ENCODE measurements at places on chromosomes 1 and 21.

DNA sequence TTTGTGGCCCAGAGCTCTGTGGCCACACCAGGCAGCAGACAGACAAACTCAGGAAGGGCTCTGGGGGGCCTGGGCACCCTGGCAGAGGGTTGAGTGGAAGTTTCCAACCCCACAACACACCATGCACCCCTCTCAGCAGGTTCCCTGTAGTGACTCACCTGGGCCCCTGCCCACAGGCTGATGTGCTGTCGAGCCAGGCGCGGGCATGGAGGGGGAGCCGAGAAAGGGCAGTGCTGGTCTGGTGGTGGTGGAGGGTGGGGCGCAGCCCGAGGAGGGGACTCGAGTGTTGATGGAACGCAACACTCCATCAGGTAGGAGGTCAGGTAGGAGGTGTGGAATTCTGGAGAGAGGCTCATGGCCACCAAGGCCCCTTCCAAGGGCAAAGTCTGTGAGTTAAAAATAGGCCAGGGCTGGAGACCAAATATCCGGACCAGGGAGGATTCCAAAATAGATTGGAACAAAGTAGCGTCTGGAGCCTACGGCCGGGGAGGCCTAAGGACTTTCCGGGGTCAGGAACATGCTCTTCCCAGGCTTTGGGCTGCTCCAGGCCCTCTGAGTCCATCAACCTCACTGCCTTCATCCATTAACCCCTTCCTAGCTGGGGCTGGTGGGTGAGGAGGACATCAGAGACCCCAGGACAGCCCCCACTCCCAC is 191.5 kb upstream of the AJAP1 start:
- no peak for DNase-seq

DNA sequence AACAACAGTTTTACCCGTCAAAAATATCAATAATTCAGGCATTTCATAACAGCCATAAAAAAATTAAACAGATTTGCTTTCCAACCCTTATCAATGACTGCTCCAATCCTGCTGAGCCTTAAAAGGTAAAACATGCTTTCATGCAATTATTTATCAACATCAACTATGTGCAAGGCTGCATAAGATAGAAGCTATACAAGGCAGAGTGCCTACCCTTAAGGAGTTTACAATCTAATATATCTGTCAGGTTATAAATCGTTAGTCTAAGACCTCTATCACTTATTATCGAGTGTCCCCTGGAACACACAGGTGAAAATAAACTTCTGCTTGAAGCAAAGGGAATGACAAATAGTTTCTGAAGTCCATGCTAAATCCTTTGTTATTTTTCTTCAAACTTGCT is 1.8 kb downstream of the ERRFI1 start:
- no peak for DNase-seq

DNA sequence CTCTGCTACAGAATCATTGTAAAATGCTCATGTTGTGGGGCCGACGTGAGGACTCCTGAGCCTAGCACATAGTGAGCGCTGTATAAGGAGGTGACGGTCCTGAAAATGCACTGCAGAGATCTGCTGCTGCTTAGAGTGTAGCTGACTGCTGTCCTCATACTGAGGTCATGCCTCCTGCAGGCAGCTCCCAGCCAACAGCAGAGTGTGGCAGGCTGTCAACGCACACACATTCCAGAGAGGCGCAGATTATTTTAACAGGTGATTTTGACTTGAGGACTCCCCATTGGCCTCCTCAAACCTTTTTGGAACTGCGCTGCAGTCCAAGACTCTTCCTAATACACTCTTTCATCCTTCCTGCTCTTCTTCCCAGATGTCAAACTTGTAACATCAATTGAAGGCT is 119.8 kb upstream of the KCNJ6 start:
- DNase-seq, result no peak

GRCh38 chr1:209094384-209094783 is 489.1 kb upstream of the CAMK1G start:
- DNase-seq, result no peak

DNA sequence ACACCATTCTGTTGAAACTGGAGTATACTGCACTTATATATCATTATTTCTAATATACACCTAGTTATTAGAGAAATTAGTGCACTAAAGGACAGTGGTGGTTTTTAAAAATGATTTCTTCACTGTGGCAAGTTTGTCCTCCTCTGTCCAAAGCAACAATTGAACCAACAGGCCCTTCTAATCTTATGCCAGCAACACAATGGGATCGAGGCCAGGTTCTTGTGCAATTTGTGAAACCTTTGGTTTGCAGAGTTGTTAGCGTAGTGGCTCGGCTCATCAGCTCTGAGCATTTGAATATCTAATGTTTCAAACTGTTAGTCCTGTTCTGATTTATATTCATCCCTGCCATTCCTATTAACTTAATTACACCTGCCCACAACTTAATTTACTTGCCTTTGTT is 9.9 kb upstream of the LRRC39 start:
- no peak for DNase-seq

DNA sequence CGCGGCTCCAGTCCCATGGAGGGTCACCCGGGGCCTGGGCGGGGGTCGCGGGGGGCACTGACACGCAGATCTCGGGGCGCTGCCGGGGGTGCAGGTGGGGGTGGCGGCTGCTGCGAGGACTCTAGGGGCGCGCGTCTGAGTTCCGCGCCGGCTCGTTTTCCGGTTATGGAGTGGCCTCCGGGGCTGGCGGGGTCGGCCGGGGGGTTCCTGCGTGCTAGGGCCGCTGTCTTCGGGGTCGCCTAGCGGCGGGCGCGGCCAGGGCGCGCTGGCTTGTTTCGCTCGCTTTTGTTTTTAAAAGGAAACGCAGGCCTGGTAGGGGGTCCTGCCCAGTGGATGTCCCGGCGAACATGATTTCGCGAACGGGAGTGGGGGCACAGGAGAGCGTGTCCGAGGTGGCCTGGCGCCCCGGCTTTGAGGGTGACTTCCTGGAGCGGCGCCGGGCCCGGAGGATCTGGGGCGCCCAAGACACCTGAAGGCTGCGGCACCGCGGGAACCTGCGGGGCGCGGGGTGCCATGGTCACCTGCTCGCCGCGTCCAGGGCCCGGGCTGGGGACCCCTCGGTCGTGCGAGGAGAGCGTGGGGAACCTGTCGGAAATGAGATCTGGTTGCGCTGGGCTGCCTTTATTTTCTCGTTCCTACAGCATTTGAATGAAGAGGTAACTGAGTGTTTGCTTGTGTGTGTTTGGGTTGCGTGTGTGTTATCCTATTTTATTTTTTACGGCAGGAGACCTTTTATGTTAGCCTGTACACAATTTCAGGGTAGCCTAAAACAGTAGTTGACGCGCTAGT is 618 bp downstream of the ETS2 start:
- peak; percentile 37 for DNase-seq

- no peak for DNase-seq
Observed at GRCh38 chr1:213905344-213905743, 82.4 kb upstream of the PROX1 start.

DNA sequence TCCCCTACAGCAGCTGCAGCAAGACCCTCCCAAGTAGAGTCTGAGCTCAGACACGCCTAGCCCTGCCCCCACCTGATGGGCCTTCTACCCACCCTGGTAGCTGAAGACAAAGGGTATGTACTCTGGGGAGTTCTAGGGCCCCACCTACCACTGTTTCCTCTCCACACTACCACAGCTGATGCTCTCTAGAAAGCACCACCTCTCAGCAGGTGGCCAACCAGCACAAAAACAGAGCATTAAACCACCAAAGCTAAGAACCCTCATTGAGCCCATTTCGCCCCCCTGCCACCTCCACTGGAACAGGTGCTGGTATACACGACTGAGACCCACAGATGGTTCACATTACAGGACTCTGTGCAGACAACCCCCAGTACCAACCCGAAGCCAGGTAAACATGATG is 258.9 kb downstream of the SETD4 start:
- DNase-seq, result no peak

DNA sequence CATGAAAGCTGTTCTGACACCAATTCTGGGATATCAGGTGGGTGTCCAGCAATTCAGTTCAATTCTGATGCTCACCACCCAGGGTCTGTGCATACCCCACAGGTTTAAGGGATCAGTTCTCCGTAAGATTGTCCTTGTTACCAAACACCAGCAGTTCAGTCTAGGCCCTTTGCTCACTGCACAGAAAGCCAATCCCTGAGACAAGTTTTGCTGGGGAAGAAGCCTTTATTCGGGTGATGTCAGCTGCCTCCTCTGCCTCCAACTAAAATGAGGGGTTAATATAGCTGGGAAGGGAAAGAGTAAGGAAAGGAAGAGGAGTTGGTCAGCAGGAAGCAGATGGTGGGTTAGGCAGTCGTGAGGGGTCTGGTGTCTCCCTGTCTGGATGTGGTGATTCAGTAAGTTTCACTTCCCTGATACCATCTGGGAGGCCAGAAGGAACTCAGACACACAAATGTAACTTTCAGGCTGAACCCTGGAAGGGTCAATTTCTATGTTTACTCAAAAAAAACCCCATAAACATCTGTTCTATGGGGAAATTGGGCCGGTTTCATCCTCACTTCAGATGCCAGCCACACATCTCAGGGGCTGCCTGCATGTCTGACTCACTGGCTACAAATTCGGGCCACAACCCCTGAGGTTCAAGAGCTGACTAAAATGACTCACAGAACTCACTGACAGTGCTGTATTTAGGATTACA is 83.3 kb upstream of the PGBD5 start:
- no peak for DNase-seq

DNA sequence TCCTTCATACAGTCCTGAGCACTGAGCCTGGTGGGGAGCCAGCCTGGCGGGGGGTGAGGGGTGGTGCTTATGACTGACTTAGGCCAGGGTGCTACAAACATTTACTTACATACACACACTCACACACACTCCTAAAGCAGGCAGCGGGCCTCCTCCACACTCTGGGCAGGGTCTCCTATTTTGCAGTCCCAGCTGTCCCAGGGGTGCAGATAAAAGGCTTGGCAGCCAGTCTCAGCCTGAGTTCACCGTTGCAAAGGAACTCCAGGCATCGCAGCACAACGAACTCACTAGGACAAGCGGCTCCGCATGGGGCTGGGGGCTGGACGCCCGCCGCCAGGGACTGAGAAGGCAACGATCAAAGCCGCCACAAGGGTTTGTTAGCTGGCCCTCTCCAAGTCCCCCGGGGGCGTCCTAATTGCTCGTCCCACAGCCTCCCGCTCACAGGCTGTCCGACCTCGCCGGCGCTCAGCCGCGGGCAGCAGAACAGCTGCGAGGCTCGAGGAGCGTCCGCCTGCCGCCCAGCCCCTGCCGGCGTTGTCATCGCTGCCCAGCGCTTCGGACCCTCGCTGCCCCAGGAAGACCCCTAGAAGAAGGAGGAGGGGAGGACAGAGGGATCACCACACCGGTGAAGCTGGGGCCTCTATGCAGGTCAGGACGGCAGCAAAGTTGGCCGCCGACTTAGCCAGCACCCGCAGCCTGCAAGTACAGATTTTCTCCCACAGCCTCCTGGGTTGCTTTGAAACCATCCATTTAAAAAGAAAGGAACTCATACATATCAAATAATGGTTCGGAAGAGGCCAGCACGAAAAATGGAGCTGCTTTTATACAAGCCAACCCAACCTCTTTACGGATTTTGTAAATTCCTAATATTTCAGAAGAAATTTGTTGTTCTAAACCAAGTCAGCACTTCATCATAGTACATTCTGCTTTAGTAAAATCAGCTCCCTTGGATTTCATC is 6.2 kb downstream of the BARHL2 start:
- DNase-seq, result no peak

- DNase-seq, result no peak
Observed at GRCh38 chr1:223118418-223118817, 24.6 kb downstream of the TLR5 start.

- DNase-seq, result no peak
Observed at GRCh38 chr1:90593312-90593711, 123.8 kb downstream of the BARHL2 start.

- DNase-seq, result no peak
Observed at GRCh38 chr1:111220302-111220890, 7.1 kb upstream of the CHI3L2 start.

- DNase-seq, result no peak
Observed at GRCh38 chr1:52769346-52770033, 43.2 kb downstream of the ZYG11B start.

DNA sequence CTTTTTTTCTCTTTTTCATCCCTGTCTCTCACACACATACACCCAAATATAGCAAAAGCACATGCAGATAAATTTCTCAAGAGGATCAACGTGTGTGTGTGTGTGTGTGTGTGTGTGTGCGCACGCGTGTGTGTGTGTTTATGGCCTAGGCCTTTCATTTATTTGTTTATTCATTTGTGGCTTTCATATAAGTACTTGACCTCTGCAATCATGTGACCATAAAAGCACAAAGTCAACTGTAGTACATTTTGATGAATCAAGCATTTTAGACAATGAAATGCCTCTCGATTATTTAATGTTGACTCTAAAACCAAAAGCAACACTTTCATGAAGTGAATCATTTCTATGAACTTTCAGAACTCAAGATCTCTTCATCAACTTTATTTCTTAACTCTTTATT is 194.1 kb upstream of the ADGRL2 start:
- DNase-seq, result no peak

GRCh38 chr1:164609089-164609488 is 50.1 kb downstream of the PBX1 start:
- no peak for DNase-seq

DNA sequence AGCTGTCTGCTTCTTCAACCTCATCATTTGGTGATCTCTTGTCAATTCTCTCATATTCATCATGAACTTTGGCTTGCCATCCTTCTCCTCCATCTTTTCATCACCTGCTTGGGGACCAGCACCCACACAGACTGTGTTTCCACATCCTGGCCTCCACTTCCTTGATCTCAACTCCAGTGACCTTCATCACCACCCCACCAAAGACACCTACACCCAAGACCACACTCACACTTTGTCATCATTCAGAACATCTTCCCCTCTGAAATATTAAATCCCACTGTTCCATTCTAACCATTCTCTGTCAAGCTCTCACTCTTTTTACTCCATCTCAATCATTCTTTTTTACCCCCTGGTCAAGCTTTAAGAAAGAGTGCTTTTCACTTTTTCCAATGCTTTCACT is 115.5 kb upstream of the VAV3 start:
- DNase-seq, result peak; percentile 32

- no peak for DNase-seq
Observed at GRCh38 chr1:229065613-229066012, 205.3 kb upstream of the RAB4A start.

DNA sequence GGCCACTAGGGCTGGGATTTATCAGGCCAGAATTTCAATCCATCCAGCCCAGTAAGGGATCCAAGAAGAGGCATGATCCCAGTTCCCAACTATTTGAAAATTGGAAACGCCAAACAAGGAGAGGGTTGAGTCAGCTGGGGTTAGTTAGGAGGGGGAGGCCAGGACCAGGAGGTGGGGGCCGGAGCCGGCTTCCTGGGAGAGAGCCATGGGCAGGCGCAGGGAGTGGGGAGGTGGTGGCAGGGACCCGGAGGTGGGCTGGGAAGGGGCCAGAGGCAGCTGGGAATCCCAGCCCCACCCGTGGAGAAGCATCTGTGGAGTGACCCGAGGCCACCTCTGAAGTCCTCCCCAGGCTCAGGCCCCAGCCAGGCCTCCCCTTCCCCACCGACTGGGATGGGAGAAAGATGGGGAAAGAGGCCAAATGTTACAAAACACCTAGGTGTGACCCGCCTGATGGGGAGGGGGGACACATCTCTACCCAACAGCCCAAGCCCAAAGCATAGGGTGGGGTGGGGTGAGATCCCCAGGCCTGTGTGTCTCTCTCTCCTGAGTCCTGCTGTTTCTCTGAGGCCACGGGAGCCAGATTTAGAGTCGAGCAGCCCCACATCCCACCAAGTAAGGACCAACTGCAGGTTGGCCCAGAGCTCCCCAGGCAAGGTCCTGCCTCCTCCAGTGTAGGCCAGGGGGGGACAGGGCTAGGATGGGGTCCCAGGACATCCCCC is 10.1 kb downstream of the HSPG2 start:
- DNase-seq, result no peak

GRCh38 chr21:42665026-42665425 is 11.6 kb downstream of the PDE9A start:
- no peak for DNase-seq

- DNase-seq, result no peak
Observed at GRCh38 chr1:46421739-46422138, 27.6 kb downstream of the FAAH start.
